Stimulated activated CD4-positive, alpha-beta T cell treated with anti-CD3 and anti-CD28 coated beads, TNF-alpha, amount 100 ng/mL, for 24 hours (primary cell): ENCODE measurements at places on chromosomes 1 and 21.

- DNase-seq, result no peak
Observed at GRCh38 chr1:215710036-215710898, 143.2 kb downstream of the KCTD3 start.

GRCh38 chr1:53075206-53075605, 13.2 kb downstream of the PODN start:
- DNase-seq, result no peak

DNA sequence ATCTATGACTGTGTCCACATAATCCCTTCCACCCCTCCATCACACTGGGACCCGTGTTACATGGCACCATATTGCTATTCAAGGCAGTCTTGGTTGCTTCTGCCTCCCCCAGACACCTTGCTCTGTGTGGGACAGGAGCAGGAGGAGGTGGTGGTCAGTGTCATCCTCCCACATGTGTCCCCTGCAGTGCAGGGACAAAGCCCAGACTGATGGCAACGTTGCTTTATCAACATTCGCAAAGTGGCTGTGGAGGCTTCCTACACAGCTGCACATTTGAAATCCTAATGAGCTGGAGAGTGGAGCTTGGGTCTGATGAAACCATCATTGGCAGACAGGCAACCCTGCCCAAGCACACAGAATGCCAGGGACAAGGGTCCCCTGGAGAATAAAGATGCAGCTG, 26.2 kb downstream of the TRIM67 start:
- DNase-seq, result no peak

DNA sequence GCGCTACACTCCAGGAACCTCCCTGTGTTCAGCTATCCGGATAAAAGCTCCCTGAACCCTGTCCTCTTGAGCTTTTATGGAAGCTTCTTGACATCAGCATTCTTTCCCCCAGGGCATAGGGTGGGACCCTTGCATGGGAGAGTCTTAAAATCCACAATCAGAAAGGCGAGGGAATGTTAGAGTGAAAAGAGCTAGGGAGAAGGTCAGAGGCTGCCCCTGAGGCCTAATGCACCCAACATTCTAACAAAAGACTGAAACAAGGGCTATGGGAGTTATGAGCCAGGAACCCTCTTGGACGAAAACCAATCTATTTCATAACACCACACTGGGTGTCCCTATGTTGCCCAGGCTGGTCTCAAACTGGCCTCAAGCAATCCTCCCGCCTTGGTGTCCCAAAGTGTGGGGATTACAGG, 36.7 kb downstream of the NEK2 start:
- no peak for DNase-seq

DNA sequence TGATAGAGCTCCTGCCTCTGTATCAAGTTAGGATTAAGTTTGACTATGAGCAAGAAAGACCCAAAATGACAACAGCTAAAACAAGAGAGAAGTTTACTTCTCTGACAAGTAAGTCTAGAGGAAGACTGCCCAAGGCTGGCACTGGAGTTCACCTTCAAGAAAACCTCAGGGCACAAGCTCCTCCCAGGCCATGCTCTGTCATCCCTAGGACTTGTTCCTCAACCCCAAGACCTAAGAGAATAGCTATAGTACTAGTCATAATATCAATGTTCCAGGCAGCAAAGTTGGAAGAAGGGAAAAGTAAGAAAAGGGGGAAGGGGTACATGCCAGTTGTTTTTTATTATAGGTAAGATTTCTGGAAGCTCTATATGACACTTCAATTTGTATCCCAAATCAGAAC, 26.4 kb upstream of the DARS2 start:
- no peak for DNase-seq

DNA sequence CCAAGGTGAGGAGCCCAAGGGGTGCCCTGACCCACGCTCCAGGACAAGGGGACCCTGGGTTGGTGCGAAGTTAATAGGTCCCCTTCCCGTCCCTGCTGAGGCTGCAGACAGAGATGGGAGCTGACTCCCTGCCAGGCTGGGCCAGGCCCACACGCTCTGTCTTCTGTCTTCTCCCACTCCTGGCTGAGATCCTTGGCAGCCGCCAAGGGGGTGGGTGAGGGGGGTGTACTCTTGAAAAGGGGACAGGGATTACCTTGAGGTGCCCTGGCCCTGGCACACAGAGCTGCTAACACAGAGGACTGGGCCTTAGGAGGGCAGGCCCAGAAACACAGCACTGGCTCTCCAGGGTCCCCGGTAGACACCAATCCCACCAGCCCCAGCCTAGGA, 11.0 kb upstream of the CTRC start:
- no peak for DNase-seq

DNA sequence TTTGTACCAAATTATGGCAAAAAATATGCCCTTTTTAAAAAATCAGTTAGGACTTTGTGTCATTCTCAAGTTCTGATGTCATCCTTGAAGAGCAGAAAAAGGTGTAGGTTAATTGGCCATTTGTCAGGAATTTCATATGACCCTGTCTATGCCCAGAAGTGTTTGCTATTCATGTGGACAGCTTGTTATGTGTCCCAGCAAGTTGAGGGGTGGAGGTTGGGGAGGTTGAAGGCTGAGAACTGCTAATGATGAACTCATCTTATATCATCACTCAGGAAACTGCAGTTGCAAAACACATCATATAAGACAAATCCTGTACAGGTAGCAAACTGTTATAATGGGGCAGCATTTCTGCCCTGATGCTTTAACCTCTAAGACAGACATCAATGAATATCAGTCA, 106.5 kb downstream of the PHTF1 start:
- no peak for DNase-seq

DNA sequence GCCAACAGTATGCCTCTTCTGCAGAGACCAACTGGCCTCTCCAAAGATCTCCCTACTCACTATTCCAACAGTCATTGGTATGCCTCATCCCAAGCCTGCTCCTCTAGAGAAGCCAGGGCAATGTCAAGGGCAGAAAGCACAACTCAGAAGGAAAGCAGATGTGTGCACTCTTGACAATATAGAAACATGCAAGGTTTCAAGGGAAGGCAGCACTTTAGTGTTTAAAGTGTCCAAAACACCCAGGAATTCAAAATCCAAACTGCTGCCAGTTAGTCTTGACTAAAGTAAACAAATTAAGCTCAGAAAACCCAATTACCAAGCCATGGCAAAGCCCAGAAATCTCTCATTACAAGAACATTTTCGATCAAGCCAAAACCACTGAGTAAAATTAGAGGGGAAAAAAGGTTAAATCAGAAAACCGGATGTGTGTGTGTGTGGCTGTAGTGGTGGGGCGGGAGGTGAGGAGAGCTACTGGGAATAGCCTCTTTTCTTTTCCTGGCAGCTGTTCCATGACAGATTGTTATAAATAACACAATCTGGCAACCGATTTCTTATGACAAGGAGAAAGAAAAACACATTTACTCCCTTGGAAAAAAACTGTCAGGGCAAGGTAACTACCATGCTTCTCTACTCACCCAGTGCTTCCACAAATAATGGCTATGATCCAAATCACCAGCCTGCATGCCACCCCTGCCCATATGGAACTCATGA, 39.2 kb downstream of the EIF2B3 start:
- DNase-seq, result no peak

DNA sequence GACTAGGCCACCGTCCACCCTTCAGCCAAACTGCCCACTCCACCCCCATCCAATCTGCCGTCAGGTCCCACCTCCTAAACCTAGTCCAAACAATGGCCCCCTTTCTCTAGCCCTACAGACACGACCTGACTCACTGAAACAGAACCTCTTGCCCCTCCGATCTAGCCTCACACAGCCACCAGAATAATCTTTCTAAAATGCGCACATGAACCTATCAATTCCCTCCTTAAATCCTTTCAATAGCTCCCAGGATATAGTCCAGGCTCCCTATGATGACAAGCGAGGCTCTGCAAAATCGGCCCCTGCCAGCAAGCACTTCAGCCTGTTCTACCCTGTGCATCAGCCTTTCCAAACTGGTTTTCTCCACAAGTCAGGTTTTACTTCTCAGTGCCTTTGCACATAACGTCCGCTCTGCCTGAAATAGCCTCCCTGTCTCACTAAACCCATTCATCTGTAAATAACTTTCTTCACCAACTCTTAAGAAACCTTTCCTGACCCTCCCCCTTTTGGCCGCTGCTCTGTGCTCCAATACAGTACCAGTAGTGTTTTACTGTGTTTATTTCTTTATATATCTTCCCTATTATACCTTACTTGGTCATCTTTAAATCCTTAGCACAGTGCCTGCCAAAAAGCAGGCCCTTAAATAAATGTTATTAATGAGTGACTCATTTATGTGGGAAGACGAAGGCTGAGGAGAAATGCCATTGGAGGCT, 9.0 kb upstream of the CDC20 start:
- no peak for DNase-seq

DNA sequence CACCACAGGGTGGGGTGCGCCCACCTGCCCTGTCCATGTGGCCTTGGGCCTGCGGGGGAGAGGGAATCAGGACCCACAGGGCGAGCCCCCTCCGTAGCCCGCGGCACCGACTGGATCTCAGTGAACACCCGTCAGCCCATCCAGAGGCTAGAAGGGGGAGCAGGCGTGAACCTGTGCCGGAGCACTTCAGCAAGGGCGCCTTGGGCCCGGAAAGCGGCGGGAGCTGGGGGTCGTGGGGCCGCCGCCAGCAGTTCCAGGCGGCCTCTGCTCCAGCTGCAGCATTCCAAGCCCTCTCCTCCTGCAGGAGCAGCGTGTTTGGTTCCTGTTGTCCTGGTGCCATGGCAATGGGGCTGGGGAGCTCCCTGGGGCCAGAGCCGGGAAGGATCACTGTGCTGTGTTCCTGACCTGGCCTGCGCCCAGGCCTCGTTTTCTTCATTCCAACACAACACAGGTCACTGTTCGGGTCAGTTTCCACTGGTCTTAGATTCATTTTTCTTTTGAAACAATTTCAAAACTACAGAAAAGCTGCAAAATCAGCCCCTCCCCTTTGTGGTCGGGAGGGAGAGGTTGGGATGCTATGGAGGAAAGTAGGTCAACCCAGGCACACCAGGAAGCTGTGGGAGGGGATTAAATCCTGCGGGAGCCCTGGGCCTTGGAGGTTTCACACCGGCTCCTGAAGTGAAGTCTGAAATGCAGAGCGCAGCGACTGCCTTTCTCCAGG, 18.8 kb downstream of the SLX9 start:
- DNase-seq, result no peak

- DNase-seq, result no peak
Observed at GRCh38 chr1:17030206-17030605, 18.5 kb upstream of the ATP13A2 start.

- DNase-seq, result no peak
Observed at GRCh38 chr1:232486454-232487207, 143.3 kb downstream of the SIPA1L2 start.

DNA sequence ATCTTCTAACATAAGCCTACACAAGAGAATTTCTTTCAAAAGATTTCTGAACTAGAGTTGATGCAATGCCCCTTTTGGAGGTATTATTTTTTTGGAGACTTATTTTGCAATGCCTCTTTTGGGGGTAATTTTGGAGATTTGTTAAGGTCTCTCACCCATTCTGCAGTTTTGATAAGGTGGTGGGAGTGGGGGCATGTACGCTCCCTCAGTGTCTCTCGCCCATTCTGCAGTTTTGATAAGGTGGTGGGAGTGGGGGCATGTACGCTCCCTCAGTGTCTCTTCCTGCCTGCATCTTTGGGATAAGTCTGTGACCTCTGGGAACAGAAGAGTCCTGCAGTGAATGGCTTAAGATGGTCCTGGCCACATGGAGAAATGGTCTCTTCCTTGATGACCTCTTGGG, 312.2 kb downstream of the ZP4 start:
- DNase-seq, result no peak

- DNase-seq, result no peak
Observed at GRCh38 chr1:83064589-83065242, 934.2 kb downstream of the TTLL7 start.

DNA sequence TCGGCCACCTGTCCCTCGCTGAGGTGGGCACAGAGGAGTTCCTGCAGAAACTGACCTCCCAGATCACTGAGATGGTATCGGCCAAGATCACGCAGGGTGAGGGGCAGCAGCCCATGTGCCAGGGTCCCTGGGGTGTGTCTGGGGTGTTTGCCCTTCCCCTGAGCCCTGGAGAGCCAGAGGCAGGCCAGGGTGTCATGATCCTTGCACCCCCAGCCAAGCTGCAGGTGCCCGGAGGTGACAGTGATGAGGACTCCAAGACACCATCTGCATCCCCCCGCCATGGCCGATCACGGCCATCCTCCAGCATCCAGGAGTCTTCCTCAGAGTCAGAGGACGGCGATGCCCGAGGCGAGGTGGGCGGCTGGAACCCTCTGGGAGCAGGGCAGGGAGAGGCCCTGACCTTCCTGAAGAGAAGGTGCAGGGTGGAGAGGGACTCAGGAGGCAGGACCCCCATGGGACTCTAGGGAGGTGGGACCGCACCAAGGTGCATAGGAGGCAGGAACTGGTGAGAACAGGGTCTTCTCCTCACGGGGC, 69.5 kb downstream of the TRIM11 start:
- DNase-seq, result no peak

DNA sequence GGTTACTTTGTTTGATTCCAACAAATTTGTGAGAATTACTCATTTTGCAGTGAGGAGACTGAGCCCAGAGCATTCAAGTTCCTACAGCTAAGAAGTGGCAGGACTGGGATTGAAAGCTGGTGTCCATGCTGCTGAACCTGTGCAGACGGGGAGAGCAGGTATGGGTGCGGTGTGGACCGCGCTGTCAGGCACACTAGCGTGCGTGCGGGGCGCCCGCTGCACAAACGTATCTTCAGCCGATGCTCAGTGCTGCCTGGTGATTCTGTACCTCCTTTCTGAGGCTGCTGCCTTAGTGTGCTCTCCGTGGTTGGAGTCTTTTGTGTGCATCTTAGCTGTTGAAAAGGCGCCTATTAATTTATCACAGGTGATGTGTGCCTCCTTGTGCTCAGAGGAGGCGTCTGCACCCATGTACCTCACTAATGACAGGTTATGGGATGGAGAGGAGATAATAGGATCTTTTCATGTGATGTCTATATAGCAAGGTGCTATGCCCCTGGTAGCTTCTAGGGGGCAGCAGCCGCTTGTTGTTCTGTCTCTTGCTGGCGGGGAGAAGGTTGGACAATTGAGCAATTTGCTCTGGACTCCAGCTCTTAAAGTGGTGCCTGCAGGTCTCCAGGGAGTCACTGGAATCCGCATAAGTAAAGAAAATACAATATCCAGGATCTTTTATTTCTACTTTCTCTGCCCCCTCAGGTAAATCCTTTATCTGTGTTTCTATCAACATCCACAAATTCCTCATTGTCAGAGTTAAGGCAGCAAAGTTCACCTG, 32.5 kb downstream of the PEX14 start:
- DNase-seq, result no peak

DNA sequence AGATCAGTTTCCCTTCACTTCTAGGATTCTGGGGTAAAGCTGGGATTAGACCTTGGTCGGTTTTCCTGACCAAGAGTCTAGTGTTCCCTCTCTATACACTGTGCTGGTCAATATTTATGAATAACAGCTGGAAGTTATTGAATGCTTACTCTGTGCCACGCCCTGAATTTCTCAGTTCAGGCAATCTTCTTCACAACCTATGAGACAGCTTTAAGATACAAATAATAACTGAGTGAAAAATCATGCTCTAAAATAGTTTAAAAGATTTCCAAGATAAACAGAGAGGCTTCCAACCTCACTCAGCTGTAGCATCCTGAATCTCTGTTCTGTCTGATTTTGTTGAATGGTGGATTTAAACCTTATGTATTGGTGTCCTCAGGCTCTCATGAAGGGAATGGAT, 72.2 kb downstream of the GNG12 start:
- DNase-seq, result no peak

- DNase-seq, result no peak
Observed at GRCh38 chr1:98260412-98260811, 339.6 kb upstream of the DPYD start.

GRCh38 chr1:31872658-31873636, 57.1 kb upstream of the SPOCD1 start:
- no peak for DNase-seq

- no peak for DNase-seq
Observed at GRCh38 chr21:27114111-27114510, 147.2 kb upstream of the ADAMTS5 start.

- DNase-seq, result no peak
Observed at GRCh38 chr1:219174460-219175211, 958 bp downstream of the LYPLAL1 start.
